H7 (cell line): ENCODE measurements at places on chromosomes 5 and 9. TPM values are rescaled to one million over a fixed set of nuclear protein-coding genes. Genes with fewer than 3 reads are reported as not detected.
A peak's percentile ranks its signal among the peaks of the same experiment; 100 is the strongest.

- no peak for DNase-seq
Observed at GRCh38 chr9:38125889-38126288, 56.9 kb upstream of the SHB start.

- DNase-seq: no peak
Observed at GRCh38 chr9:88905506-88905905, 85.8 kb upstream of the S1PR3 start.

DNA sequence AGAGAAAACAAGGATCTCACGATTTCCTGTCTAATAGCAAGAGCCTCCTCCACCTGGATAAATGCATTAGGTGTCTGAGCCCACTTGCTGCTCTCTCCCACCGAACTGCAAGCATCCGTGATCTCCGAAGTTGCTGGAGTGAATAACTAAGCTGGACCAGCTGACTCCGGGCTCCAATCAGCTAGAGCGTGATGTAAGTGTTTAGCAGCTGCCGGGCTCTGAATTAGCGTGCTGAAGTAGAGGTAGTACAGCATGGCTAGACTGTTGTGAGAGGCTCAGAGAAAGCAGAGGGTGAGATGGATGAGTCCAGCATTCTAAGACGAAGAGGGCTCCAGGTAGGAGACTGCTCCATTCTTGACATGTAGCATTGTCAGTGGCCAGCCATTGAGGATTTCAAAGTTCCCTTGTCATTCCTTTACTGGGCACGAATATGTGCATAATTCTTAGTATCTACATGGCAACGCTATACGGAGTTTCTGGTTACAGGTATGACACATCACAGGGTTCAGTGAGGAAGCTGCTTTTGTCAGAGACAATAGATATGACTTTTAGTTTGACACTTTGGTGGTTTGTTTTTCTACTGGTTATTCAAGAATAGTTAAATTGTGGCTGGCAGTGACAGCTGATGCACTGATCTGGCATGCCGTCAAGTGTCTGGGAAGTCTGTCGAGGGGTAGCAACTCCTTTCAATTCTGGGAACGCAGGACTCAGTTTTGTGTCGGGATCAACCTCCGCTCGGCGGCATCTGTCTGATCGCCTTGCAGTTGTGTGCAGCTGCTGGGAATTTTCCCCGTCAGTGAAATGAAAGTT, 232.6 kb downstream of the MAST4 start:
- DNase-seq: no peak

- no peak for DNase-seq
Observed at GRCh38 chr5:37211661-37212060, 37.5 kb downstream of the CPLANE1 start.

CCT5 gene
- 994 and 1,018 TPM in 2 replicates for total RNA-seq

DNA sequence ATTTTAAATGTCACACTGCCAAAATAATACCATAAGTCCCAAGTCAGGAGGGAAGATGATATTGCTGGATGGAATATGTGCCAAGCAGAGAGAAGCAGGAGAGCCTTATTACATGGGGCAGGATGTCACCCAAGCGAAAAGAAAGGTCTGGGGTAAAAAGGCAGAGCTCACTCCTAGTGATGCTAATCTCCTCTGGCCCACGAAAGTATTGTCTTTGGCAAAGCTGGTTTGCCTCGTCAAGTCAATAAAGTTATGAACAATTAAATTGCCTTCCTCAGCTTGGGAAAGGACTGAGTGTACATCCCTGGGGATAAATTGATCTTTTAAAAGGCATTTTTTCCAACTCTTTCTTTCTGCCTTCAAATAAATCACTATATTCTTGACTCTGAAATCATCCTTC, 220.6 kb downstream of the DMAC1 start:
- no peak for DNase-seq

FSTL4 gene
- 2.4 and 3.3 TPM in 2 replicates for total RNA-seq

DNA sequence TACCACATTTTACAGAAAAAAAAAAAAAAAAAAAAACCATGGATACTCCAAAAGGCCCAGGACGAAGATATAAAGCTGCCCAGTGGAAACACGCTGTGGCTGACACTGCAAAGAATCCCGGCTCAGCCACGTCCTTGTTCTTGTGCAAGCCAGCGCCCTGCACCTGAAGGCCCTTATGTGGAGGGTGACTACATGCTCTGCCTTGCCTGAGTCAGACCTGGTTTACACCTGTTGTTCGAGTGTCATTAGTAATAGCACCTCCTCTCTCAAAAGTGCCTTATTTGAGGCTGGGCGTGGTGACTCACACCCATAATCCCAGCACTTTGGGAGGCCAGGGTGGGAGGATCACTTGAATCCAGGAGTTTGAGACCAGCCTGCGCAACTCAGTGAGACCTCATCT, 54.3 kb upstream of the ZSWIM6 start:
- no peak for DNase-seq

HMGCR gene
- total RNA-seq: 134 and 137 TPM in 2 replicates

GRCh38 chr9:81789721-81790120, 100.4 kb upstream of the TLE1 start:
- no peak for DNase-seq

- peak; percentile 20 for DNase-seq
Observed at GRCh38 chr9:28774433-28775235, 1201.4 kb upstream of the C9orf72 start.

NR5A1 gene
- 0.30 and 0.73 TPM in 2 replicates for total RNA-seq

- no peak for DNase-seq
Observed at GRCh38 chr5:2732004-2732403, 19.5 kb downstream of the IRX2 start.
